Left renal cortex interstitium (tissue), 4 donors: ENCODE measurements at places on chromosomes 16 and 17.
A peak's percentile ranks its signal among the peaks of the same experiment; 100 is the strongest.

DNA sequence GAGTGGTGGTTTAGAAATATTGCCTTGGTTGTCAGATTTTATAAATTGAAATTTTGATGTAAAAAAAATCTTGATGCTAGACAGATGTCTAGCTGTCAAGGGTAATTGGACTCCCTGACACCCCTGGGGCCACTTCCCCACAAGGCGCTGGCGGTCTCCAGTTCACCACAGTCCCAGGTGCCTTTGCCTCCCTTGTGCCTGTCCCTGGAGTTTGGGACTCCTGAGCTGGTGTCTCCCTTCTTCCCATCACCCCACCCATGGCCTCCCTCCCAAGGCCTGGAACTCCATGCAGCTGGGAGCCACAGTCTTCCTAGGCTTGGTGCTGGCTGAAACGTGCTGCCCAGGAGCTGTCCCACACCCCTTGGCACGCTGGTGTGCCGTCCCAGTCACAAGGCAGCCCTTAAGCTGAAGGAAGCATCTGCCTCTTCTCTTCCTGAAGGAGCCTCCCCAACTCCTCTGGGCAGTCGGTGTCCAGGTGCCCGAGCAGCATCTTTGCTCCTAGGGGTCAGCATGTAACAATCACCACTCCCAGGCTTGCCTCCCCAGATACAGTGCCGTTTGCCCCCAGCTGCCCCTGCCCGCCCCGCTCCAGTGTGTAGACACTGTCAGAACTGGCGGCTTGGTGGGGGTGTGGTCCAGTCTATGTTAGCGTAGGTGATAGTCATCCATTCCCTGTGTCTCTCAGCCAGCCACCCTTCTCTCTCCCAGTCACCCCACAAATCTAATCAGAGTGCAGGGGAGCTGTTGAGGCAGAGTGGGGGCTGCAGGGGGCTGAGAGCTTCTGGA lies 26.2 kb downstream of the POLR3E start:
- no peak for DNase-seq

- DNase-seq = no peak
Measured at GRCh38 chr16:70702624-70703023, 16.8 kb upstream of the MTSS2 start.

- no peak for DNase-seq
Measured at GRCh38 chr16:27164352-27164751, 39.0 kb upstream of the KDM8 start.

- no peak for DNase-seq
Measured at GRCh38 chr17:48523010-48523409, 7.8 kb downstream of the HOXB1 start.

- no peak for DNase-seq
Measured at GRCh38 chr16:74556375-74556922, 50.5 kb downstream of the GLG1 start.

- no peak for DNase-seq
Measured at GRCh38 chr16:73396556-73396955, 348.6 kb upstream of the ZFHX3 start.

DNA sequence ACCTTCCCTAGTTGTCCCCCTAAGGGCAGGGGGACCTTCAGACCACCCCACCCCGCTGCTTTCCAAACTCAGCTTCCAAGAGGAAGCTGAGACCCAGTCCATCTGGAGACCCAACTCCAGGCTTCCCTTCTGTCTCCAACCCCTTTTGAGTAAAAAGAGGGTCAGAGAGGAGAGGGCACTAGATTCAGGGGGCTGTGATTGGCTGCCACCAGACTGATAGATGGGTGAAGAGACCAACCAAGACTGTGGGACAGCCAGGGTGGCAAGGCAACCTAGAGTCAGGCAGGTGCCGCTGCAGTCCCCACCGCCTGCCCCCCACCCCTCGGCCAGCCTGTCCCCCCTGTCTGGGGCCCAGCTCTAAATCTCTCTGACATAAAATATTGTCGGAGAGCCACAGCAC lies 92.5 kb downstream of the SDK2 start:
- no peak for DNase-seq

DNA sequence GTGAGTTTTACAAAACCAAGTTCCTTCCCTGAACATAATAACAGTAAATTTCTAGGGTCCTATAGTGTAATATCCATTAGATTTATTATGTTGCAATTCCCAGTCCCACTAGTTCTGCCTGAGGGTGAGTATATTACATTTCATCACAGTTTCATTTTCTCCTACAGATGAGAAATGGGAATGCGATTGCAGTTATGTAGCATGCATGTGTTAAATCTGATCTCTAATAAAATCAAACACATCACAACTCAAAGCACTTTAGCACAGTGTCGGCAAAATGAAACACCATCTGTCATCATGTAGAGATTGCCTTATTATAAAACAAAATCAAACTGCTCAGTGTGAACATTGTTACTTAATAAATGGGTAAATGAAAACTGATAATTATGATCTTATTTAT lies 180.5 kb upstream of the TOX3 start:
- no peak for DNase-seq

DNA sequence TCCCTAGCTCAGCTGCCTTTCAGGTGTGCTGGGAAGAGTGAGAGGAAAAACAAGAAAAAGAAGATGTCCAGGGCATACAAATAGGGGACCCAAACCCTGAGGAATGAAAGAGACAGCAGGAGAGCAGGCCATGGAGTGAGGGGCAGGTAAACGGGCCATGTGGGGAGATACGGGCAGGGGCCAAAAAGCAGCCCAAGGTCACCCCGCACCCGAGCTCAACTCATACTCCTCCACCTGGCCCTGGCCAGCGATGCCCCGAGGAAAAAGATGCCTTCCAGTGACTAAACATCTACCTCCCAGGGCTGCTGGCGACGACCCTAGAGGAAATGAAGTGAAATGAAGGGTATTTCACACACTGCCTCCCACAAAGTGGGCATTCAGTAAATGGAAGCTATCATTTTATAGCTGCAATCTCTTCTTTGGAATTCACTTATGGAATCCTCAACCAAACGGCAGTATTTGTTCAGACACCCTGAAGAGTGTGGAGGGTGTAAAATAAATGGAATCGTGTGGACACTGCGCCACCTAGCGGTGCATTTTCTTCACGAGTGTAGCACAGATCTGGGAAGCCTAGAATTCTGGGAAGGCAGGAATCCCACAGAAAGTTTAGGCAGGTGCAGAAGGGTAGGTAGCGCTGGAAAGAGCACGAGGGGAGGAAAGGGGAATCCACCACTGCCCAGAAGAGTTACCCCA lies 14.9 kb downstream of the ELAC2 start:
- peak; percentile 49 for DNase-seq

- no peak for DNase-seq
Measured at GRCh38 chr17:59542960-59543635, 22.3 kb upstream of the DHX40 start.

- no peak for DNase-seq
Measured at GRCh38 chr16:27558932-27559331, 9.0 kb downstream of the KATNIP start.

DNA sequence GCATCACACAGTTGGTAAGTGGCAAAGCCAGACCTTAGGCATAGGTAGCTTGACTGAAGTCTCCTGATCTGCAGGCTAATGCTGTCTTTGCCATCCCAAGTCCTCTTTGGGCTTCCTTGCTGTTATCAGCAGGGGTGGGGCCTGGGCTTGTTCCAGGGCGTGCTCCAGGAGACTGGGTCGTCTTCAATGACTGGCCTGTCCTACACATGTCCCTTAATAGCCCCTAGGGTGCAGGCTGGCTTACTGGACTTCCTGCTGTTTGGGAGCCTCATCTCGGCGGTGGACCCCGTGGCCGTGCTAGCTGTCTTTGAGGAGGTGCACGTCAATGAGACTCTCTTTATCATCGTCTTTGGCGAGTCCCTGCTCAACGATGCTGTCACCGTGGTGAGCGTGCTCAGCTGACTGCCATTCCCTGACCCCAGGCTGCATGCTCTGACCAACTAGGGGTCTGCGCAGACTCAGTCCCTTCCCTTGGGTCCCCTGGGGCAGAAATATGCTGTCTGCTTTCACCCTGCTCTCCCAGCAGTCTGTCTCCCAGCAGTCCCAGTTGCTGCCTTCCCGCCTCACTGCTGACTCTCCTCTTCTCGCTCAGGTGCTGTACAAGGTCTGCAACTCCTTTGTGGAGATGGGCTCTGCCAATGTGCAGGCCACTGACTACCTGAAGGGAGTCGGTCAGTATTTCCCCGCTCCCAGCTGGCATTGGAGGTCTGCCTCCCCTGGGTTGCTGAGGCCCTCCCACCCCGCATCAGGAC lies 6.2 kb downstream of the SLC9A5 start:
- DNase-seq = no peak

DNA sequence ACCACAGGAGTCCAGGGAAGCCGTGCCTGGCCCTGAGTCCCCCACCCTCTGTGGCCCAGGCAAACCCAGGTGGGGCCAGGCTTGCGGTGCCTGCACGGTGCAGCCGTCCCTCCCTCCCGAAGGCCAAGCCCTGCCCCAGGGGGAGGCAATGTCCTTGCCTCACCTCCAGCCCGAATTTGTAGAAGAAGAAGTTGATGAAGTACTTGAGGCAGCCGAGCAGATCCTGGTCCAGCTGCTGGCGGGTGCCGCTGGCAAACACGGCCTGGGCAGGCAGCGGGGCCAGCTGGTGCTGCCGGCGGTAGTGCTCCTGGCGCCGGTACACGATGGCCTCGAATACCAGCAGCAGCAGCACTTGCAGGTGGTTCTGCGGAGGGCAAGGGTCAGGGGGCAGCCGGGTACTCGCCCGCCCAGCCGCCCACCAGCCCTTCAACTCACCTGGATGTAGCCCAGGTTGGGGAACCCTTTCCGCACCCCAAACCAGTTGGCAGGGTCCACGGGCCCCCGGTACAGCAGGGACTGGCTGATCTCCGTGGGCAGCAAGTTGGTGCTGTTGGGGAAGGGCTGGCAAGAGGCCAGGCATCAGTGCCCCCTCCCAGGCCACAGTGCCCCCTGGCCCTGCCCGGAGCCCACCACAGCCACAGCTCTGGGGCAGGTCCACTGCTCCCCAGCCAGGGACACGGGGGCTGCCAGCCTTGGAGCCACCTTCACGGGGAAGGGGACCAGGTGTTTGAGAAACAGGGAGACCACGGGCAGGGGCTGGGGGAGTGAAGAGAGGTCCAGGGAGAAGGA lies 26.1 kb downstream of the CTU2 start:
- DNase-seq = no peak

DNA sequence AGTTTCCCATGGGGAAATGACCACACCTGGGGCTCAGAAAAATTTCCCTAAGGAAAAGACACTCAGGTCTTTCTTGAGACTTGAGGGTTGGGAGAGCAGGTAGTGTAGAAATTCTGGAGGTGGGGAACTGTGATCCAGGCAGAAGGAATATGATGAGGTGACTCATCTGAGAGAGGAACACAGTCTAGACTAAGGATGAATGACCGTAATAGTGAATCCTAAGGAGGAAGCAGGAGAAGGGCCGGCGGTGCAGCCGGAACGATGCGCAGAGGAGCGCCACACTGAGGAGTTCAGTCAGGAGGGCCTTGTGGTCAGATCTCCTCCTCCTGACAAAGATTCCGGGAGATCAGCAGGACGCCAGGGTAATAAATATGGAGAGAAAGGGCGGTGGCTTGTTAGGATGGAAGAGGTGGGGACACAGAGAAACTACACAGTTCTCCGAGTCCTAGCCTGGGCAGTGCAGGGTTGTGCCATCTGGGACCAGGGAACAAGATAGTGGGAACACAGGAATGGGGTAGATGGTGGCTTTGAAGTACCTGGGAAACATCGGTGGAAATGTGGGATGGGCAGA lies 135.6 kb downstream of the PARN start:
- no peak for DNase-seq

DNA sequence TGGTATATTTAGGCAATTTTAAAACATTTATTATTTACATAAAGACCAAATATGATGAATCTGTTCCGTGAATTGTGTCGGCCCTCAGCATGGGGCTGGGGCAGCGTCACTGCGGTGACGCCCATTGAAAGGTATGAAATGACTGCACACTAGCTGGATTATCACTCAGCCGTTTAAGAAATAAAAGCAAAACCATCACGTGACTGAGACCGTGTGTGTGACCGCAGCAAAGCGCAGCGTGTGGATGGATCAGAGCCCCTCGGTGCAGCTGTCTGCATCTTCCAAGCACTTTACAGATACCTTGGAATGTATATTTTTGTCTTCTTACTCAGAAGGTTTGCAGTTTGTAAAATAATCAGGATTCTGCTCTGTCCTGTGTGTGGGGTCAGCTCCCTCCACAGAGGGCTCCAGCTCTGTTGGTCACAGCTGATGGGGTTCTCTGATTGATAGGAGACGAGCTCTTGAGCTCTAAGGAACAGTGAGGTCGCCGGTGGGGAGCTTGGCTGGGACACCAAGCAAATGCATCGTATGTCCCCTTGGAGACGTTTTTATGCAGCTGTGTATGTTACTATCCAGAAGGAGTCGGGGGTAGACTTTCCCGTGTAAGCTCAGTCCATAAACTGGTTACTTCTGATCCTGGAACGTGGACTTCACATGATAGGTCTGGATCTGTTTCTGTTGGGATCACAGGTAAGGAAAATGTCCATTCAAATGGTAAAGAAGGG lies 45.1 kb downstream of the WDR45B start:
- DNase-seq = no peak

DNA sequence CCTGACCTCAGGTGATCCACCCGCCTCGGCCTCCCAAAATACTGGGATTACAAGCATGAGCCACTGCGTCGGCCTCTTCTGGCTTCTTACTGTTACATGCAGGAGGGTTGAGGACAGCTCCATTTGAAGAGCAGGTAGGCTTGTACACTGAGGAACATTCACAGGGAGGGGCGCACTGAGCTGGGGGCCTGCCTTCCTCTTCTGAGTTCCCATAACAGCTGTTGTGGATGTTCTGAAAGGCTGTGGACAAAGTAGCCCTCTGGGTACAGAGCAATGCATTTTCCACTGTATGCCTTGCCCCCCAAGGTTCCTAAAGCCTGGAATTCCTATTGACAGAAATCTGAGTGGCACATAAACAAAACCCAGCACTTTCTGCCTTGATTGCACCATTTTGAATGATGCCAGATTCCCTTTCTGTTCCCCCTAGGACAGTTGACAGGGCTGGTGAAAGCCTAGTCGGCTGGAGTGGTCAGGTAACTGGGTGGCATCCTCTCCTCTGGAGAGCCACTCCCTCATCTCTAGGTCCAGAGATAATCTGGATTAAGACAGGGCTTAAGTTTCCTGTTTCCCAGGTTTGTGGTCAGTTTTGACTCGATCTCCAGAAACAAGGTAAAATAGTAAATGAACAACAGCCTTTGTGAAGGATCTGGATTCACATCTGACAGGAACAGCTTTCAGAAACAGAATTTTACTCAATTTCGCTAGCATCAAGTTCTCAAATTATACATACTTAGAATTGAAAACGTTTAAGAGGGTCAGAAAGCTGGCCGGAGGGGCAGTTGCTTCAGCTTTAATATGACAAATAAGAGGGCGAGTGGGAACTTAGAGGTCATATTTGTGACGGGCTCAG lies 1.3 kb upstream of the CDK5R1 start:
- DNase-seq = no peak
